ENCODE measurements at places on chromosomes 16 and 17.

GRCh38 chr16:81521141-81521626 lies 76.6 kb downstream of the CMIP start:
- DNase-seq: no peak

DNA sequence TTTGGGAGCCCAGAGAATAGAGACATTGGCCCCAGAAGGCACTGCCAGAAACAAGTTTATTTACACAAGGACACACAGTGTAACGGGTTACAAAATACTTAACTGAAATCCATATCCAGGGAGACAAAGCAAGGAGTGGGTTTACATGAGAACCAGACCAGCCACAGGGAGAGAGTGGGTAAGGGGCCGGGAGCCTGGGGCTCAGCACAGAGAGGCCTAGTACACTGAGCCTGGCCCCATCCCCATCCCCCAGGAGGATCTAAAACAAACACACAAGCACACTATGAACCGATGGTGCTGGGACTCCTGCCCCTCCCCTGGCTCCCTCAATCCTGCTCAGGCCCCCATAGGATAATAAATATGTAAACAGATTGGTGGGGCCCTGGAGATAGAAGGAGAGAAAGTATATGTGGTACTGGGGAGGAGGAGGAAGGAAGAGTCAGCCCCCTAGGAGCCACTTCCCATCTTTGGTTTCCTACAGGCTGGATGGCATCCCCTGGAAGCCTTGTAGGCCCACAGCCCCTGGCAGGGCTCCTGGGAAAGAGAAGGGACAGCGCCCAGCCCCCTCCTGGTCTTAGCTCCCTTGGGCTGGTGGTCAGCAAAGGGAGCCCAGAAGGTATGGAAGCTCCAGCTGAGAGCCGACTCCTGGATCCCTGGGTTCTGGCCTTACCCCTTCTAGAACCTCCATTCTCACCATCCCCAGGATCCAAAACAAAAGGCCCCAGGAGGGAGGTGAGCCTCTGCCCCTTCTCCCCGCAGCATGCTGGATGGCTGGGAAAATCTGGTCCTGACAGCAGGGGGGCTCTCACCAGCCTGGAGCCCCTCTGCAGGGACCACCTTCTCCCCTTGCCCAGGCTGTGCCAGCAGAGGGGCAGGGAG lies 6.4 kb downstream of the G6PC3 start:
- DNase-seq: no peak

GRCh38 chr17:6548034-6548433 lies 8.3 kb downstream of the PITPNM3 start:
- no peak for DNase-seq

DNA sequence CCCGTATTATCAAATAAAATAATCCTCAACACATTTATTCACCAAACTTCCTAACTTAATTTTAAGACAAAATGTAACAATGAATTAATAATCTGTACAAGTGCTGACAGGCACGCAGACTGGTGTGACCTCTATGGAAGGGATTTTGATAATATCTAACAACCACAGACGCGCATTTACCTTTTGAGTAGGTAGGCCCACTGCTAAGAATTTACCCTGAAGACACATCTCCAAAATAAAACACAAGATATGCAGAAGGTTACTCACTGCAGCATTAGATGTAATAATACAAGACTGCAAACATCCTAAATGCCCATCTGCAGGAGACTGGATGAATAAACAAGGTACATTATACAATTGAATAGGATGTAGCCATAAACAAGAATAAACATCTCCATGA lies 22.7 kb upstream of the CMTM4 start:
- no peak for DNase-seq

DNA sequence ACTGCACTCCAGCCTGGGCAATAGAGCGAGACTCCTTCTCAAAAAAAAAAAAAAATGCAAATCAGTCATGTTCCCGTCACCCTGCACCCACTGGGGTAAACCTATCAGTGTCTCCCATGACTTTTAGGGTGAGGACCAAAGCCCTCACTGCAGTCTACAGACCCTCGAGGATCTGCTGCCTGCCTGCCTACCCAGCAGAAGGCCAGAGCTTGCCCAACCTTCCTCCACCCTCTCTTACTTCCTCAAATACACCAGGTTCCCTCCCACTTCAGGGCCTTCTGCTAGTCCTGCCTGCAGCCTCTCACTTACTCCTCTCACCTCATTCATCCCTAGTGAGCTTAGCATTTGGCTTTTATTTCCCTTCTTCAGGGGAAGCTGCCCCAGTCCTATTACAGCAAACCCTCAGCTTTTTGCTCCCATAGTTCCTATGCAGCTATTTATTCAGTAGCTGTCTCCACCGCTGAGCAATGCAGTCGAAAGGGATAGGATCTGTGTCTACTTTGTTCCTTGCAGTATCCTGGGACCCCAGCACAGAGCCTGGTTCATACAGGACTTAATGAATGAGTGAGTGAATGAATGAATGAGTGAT lies 17.8 kb upstream of the TOB1 start:
- DNase-seq: no peak

- DNase-seq: peak; percentile 72
These were observed 2.9 kb upstream of the SCIMP start for GRCh38 chr17:5237541-5238016.

GRCh38 chr16:59719121-59719520 lies 985.0 kb upstream of the GOT2 start:
- DNase-seq: no peak

- DNase-seq: peak; percentile 89
These were observed 598 bp downstream of the INPP5K start for GRCh38 chr17:1515640-1516387.

GRCh38 chr16:66925322-66925840 lies at the start of gene RRAD:
Gene RRAD, minus strand, starts transcription at chr16:66925535. Its CDS starts 356 bp downstream, at chr16:66925179.
- peak; percentile 41 for DNase-seq

- DNase-seq: no peak
These were observed 3.4 kb downstream of the TBC1D24 start for GRCh38 chr16:2478279-2478678.

- DNase-seq: no peak
These were observed 30.6 kb upstream of the CLEC3A start for GRCh38 chr16:77991701-77992100.

GRCh38 chr17:35255316-35255715 lies 12.4 kb downstream of the SLFN5 start:
- no peak for DNase-seq

DNA sequence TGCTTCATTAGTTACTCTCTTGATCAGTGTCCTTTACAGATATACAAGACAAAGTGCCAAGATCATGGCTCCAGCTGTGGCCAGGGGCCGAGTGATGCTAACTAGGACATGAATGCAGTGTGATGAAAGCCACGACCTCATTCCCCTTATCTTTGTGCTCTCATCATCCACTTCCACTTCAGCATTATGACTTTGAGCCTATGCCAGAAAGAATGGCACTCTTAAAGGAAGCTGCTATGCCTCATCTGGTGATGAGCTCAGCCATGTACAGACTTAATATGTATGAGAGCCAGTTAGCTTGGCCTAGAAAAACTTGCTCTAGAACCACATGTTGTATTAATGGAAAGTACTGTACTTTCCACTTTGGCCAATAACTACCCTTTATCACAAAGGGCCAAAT lies 179.1 kb downstream of the TOX3 start:
- DNase-seq: no peak

DNA sequence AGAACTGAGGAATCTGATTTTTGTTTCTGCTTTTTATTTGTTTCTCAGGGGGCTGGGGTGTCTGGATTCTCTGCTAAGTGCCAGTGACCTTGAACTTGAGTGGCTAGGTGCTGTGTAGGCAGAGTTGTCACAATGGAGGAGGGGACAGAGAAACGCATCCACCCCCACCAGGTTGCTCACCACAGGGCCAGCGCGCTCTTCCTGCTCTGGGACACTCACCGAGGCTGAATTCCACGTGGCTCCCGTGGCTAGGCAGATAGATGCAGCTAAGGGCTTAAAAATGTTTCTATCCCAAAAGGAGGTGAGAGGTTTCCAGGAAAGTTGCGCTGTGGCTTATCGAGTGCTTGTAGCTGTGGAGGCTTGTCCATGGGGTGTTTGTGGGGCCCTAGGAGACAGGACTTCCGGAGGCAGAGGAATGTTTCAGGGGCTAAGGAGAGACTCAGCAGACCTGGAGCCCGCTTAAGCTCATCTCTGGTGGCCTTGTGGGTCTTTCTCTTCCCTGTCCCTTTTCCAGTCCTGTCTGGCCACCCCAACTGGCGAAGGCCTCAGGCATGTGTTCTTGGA lies 36.8 kb downstream of the ADCY7 start:
- no peak for DNase-seq

DNA sequence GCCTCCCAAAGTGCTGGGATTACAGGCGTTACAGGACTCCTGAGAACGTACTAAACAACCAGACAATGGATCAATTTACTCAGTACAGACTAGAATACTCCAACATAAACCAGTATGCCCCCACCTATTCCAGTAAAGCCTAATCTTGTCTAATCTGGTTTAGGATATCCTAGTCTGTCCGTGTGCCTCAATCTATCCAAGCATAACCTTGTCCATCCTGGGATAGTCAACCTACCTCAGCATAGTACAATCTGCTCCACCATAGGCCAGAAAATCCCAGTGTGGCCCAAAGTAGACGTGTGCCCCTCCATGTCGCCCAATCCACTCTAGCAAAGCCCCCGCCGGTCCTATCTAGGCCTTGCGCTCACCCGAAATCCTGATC lies 625 bp downstream of the DVL2 start:
- no peak for DNase-seq

- DNase-seq: no peak
These were observed 86.1 kb downstream of the KCNJ12 start for GRCh38 chr17:21462237-21462636.

DNA sequence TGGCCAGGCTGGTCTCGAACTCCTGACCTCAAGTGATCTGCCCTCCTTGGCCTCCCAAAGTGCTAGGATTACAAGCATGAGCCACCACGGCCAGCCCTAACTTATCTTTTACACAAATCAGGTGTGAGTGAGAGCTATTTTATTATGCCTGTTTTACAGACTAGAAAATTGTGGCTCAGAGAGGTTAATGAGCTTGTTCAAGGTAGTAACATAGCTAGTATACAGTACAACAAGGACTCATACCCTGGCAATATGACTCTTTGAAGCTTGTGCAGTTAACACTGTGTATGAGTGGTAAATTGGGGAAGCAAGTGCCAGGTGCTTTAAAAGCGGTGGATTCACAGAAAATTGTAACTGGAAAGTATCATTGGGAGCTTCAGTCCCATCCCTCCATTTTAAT lies 49.0 kb downstream of the YPEL2 start:
- no peak for DNase-seq

DNA sequence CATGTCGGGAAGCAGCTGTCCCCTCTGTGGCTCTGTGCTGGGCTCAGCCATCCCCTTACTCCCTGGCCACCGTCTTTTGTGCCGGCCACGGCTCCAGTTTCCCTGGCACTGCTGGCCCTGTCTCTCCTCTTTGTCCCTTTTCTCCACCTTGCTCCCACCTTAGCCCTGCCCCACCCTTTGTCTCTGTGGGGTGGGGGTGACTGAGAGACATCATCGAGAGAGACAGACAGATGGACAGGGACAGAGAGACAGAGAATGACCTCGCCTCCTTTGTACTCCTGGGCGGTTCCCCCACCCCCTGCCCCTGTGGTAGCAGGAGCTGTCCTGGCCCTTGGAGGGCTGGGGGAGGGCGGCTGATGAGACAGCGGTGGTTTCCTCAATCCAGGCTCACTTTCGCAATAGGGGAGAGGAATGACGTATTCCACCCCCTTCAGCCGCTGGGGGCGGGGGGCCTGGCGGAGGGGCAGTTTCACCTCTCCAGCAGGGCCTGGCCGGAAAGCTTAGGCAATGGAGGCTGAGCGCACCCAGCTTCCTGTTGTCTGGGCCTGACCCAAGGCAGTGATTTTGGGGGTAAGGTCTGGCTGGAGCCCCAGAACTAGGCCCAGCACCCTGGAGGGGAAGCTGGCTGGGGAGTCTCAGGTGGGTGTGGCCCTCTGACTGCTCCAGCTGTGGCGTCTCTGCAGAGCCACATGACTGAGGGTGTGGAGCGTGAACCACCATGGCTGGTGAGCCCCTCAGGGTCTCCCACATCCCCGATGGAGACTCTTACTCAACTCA lies 7.3 kb downstream of the FMNL1 start:
- peak; percentile 95 for DNase-seq

DNA sequence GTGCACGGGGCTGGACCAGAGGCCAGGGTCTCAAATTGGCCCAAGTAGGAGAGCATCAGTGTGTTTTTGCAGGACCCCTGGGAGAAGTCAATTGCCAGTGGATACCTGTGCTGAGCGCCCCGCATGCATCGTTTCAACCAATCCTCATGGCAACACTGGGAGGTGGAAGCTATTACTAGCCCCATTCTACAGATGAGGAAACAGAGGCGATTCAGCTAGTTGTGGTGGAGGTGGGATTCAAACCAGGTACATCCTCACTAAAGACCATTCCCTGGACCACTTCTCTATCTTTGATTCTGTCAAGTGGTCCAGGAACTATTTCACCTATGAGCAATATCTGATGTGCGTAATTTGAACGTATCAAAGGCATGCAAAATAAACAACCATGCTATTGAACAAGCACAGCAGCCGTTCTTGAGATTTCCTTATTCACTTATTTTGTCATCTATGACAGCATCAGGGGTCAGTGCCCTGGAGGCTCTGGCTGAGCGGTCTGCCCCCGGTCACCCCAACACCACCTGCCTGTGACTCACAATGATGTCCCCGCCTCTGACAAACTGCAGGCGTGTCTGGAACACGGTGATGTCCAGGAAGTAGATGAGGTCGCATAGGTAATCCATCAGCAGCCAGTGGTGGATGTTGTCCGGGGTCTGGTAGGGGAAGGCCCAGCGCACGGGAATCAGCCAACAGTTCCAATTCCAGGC lies 54.0 kb downstream of the CNGB1 start:
- peak; percentile 25 for DNase-seq

- DNase-seq: peak; percentile 64
These were observed 70.8 kb downstream of the ABR start for GRCh38 chr17:1108765-1109605.

DNA sequence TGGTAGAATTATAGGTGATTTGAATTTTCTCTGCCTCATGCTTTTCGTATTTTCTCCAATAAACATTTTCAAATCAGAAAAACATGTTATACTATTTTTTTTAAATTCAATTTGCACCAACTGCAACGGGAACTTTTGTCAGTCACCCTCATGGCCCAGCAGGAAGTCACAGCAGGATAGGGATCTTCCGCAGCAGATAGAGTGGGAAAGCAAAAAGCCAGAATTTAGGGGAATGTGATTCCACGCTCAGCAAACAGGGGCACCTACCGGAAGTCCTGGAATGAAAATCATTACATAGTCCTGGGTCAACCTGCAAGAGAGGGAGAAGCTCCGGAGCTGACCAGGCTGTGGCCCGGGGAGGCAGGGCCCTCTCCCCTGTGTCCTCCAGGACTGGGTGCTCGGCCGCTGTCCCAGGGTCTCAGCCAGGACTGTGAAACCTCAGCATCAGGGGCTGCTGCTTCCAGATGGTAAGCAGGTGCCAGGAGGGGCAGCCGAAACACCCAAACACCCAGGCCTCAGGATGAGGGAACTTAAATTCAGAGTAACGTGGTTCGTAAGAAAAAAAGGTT lies 3.9 kb downstream of the SLC47A2 start:
- no peak for DNase-seq

DNA sequence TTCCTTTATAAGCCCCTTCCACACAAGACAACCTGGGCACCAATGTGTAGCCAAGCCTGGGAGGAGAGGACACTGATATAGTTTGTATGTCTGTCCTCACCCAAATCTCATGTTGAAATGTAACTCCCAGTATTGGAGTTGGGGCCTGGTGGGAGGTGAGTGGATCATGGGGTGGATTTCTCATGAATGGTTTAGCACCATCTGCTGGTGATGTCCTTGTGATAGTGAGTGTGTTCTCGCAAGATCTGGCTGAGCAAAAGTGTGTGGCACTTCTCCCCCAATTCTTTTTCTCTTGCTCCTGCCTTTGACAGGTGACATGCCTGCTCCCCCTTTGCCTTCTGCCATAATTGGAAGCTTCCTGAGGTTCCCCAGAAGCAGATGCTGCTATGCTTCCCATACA lies 135.8 kb downstream of the USP31 start:
- no peak for DNase-seq
